ENCODE measurements at places on chromosomes 13 and 19.

GRCh38 chr13:101520672-101521071 is 68.2 kb downstream of the ITGBL1 start:
- DNase-seq = no peak

GRCh38 chr19:35882114-35882832 is 13.9 kb downstream of the APLP1 start:
- DNase-seq = peak; percentile 65

- no peak for DNase-seq
Measured at GRCh38 chr13:106243011-106243565, 292.4 kb downstream of the EFNB2 start.

DNA sequence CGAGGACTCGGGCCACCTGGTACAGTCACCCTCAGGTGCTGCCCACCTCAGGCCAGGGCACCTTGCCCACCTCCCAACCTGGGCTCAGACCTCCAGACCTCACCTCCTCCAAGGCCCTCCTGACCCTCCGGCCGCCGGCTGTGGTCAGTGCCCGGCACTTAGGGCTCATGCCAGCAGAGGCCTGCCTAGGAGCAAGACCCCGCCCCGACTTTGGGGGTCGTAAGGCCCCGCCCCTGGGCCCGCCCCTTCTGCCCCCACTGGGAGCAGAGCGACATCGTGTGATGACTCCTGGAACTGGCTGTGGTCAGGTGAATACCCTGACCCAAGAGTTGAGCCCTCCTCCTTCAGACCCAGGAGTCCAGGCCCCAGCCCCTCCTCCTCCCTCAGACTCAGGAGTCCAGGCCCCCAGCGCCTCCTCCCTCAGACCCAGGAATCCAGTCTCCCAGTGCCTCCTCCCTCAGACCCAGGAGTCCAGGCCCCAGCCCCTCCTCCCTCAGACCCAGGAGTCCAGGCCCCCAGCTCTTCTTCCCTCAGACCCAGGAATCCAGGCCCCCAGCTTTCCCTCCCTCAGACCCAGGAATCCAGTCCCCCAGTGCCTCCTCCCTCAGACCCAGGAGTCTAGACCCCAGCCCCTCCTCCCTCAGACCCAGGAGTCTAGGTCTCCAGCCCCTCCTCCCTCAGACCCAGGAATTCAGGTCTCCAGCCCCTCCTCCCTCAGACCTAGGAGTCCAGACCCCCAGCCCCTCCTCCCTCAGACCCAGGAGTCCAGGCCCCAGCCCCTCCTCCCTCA is at the start of gene SBK2:
SBK2 (minus strand) TSS at position 183 of the 790 bp plus-strand sequence. CDS start 839 bp downstream, outside the sequence.
- DNase-seq = no peak

DNA sequence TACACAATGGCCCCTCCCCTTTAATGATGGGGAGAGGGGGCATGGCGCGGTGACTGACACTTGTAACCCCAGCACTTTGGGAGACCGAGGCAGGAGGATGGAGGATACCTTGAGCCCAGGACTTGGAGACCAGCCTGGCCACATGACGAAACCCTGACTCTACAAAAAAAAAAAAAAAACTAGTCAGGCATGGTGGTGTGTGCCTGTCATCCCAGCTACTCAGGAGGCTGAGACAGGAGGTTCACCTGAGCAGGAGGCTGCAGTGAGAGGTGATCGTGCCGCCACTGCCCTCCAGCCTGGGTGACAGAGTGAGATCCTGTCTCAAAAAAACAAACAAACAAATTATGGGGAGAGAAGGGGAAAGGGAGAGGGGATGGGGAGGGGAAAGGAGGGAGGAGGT is 13.8 kb upstream of the ZBTB7A start:
- no peak for DNase-seq

DNA sequence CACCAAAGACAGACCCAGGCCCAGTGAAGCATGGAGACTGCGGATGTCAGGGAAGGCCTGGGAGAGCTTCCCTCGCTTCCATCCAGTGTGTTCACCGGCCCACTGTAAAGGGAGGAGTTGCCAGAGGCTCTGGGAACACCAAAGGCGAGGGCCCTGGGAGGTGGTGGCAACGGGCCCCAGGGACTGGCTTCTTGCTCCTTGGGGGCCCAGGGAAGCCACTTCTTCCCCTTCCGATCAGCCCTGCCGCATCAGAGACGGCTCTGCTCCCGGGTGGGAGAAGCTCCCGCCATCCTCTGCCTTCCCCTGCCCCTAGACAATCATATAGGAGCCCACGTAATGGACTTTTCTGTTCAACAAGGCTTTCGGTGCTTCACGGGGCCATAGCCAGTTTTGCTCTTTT is 83.4 kb upstream of the GPR183 start:
- no peak for DNase-seq

- DNase-seq = no peak
Measured at GRCh38 chr13:58804832-58805231, 1173.3 kb downstream of the PCDH17 start.

DNA sequence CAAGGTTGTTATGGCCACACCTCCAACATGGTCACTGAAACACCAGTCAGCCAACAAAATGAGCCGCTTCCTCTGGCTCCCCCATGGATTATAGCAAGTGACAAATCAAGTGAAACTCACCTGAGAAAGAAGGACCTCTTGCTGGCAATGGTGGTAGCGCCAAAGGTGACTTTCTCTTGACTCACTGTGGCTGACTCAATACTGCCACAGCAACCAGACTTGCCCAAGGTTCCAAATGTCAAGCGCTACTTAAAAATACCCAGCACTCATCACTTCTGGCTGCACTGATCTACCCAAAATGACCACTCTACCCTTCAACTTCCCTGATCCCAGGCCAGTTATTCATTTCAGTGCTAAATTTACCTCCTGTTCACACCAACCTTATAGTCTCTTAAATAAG is 495.5 kb downstream of the FOXO1 start:
- no peak for DNase-seq

GRCh38 chr13:72201726-72202125 is 334.7 kb upstream of the DACH1 start:
- no peak for DNase-seq

DNA sequence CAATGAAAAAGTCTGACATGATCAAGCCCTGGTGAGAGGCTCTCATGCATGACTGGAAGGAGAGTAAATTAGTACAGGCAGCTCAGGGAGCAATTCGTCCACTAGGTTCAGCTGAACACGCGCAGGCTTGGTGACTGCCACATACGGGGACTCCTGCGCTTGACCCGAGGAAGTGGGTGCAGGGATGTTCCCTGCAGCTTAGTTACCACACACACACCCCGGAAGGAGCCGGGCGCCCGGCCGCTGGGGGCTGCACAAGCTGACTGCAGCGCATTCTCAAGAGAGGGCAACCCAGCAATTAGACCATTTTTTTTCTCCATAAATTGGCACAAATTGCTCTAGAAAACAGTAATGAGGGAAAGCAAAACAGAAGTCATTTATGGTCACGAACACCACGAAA is 23.0 kb upstream of the MIER2 start:
- DNase-seq = no peak

DNA sequence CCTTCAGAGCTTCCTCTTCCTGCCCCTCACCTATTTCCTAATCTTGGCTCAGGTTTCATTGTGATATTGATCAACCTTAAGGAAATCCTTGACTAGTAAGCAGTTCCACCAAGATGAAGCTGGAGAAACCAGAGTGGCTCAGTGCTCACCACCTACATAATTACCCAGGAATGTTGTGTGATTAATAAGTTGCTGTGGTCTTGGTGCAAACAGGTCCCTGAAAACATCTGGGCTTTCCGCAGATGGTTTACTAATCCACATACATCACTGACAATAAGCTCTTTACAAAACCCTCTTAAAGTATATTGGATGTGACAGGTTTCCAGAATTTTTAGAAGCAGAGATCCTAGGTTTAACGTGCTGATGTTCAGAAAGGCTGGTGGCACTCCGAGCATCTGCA is 8.6 kb upstream of the SERP2 start:
- DNase-seq = peak; percentile 28

DNA sequence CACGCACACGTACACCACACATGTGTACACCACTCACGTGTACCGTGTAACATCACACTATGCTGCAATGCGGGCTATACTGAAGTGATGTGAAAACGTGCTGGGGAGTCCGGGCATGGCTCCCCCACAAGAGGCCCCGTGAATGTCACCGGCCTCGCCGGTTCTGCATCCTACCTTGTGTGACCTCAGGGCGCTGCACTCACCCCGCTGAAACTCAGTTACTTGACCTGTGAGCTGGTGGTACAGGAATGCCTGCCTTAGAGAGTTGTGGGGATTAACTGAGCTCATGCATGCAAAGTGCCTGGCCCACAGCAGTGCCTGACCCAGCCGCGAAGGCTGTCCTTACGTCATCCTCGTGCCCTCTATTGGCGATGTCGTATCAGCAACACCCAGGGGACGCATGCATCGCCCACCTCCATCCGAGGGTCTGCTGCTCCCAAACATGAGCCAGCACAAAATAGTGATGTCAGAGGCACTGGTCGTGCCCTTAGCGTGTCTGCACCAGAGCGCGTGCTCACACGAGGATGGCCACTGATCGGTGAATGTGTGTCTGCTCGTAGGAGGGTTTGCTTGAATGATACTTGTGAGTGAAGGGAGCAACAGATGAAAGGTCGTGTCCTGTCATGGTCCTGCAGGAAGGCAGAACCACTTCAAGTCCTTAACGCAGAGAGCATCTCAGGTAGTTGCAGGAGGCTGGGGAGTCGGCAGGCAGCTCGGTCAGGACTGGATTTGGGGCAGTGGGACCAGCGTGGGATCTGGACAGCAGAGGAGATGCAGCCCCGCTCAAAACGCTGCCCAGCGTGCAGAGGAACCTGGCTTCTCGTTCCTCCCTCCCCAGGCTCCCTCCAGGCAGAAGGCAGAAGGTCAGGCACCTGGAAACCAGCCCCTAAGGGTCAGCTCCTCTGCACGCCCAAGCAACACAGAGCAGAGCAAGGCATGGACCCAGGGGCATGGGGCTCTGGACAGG is 126.2 kb upstream of the SPACA7 start:
- no peak for DNase-seq

DNA sequence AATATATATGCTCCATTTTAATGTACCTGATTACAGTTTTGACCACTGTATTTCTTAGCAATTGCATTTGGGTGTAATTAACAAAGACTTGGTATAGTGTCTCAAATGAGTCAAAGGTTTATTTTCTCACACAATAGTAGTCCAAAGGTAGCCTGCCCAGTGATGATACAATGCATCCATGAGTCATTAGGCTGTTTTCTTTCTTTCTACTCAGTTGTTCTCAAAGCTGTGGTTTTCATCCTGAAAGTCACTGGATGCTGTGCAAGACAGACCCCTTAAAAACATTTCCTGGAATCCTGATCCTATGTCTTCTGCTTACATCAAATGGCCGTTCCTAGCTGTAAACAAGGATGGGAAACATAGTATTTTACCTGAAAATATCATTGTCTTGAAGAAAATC is 651.2 kb upstream of the MIR17HG start:
- DNase-seq = peak; percentile 15

DNA sequence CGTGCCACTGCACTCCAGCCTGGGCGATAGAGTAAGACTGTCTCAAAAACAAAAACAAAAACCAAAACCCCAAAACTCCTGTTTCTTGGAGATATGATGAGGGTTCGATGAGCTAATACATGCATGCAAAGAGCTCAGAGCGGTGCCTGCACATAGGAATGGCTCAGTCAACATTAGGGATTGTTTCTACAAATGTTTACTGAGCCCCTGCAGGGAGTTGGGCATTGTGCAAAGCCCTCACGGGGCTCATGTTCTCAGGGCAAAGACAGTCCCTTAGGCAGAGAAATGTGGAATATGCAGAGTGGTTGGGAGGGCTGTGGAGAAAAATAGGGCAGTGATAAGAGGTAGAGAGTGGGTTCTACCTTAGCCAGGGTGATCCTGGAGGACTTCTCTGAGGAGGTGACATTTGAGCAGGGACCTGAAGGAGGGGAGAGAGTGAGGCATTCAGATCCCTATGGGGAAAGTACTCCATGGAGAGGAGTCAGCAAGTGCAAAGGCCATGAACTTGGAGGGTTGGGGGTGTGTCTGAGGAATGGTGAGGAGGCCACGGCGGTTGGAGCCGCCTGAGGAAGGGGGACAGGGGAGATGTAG is 1.5 kb upstream of the EHD2 start:
- DNase-seq = no peak

DNA sequence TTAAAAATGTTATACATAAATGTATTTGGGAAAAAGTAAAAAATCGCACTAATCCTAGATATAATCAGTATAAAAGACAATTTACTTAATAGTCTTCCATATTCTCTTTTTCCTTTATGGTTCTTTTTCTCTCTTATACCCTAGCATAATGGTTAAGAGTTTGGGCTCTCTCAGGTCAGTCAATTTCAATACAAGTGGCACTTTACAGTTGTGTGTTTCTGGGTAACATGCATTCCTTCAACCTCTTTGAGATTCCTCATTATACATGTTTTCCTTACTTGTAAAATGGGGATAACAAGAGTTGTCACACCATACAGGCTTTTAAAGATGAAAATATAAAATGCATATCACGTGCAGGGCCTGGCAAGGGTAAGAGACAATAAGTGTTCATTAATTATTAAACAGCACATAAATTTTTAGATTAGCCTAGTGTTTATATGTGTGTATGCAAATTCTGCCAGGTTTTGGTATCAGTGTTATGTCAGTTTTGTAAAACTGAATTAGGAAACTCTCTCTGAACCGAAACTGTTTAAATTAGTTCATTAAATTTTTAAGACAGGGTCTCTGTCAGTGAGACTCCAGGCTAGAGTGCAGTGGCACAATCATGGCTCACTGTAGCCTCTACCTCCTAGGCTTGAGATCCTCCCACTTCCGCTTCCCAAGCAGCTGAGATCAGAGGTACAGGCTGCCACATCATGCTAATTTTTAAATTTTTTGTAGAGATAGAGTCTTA is 49.8 kb downstream of the ELF1 start:
- DNase-seq = no peak

- DNase-seq = no peak
Measured at GRCh38 chr13:110245416-110245899, 61.5 kb downstream of the COL4A1 start.

DNA sequence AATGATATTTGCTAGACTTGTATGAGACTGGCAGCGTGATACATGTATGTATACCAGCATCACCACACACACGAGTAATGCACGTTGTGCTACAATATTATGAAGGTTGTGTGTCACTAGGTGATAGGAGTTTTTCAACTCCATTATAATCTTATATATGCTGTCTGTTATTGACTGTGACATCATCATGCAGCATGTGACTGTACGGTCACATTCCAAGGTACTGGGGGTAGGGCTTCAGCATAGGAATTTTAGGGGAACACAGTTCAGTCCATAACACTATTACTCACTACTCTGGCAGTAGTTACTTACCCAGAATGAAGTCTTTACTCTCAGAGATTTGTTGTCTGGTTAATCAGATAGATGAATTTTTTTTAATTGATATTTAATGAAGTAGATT is 91.1 kb downstream of the CDK8 start:
- no peak for DNase-seq
